ENCODE measurements at places on chromosomes 3 and 15.

- no peak for DNase-seq
Measured at GRCh38 chr15:77094397-77095030, 23.6 kb upstream of the TSPAN3 start.

DNA sequence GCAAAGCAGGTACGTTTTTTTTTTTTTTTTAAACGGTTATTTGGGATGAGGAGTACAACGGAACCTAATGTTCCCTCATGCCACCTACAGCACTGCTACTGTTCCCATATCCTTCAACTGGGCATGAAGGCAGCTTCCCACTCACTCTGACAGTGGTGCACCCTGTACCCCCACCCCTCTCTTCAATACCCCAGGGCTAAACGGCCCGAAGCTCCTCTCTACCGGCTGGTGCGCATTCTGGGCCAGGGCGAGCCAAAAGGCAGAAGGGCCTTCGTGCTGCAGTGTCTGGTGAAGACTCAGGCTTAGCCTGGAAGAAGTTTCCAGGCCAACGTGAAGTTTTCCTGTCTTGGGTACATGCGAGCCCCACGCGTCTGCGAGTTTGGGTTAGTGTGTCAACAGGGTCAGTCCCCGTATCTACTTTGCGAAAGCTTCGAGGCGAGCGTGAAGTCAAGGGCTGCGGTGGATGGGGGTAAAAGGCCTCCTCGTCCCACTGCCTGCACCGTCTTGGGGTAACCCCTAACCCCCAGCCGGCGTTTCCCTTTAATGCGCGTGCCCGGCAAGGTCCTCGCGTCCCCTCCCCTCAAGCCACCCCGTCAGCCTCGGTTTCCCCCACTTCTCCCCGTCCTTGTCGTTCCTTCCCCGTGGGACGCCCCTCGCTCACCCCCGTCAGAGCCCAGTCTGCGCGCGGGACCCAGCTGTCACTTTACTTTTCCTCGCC, 765 bp upstream of the UBE2E2 start:
- DNase-seq: no peak

DNA sequence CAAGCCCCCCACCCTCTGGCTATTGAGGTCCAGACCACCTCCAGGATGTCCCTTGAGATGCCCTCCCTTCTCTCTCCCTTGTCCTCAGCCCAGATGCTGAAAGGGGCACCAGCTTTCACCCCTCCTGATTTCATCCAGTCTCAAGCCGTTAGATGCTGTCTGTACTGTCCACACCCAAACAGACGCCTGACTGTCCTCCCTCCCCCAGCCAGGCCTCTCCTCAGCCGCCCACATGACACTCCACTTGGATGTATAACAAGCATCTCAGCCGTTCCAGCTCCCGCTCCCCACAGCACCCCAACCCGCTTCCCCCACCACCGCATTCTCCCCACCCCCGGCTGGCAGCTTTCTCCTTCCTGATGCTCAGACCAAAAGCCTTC, 25.0 kb upstream of the CYP11A1 start:
- DNase-seq: no peak

DNA sequence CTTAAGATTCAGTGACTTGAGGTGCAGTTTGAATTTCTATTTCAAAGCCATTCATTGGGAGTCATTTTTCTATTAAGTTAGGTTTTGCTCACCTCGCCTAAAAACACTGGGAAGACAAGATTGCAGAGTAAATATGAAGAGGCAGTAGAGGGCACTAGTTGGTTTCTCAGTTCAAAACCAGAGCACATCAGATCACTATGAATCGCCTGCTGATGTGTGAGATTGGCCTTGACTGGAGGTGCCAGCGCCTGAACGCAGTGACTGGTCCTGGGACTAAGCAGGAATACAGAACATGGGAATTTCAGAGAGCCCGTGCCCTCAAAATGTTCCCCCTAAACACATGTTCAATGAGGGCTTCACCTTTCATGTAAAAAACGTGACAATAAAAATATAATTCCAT, 229.0 kb downstream of the ITPR1 start:
- peak; percentile 55 for DNase-seq

GRCh38 chr3:68793759-68794701, 138.3 kb downstream of the TAFA4 start:
- DNase-seq: no peak

DNA sequence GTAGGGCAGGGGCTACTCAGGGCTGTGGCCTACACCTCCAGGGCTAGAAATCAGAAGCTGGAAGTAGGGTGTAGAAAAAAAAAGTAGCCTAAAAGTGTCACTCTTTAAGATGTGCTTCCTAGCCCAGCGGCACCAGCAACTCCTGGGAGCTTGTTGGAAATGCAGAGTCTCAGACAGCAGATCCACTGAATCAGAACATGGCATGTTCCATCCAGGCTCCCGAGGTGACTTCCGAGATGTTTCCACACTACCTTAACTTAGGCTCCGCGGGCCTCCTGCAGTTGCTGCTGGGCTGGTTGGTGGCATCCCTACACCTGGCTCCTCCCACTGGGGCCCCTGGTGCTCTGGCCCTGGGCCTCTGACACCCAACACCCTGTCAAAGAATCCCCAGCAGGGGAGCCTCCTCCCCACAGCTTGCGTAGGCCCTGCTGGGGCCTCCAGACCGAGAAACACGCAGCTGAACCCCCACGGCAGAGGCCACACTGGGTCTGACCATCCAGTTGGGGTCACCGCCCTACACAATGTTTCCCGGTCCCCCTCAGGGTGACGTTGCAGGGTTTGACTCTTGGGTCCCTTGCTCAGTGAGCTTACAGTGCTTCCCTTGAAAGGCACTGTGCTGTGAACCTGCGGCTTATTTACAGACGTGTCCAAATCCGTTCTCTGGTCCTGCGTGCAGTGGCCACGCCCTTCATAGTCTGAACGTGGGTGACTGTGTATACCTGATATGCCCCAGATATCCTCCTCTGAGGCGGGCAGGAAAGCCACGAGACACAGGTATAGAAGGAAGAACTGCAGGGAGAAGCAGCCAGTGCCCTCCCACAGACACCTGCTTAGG, 46.5 kb downstream of the FAM174B start:
- no peak for DNase-seq

- no peak for DNase-seq
Measured at GRCh38 chr3:141333836-141334626, 34.3 kb upstream of the ZBTB38 start.

- peak; percentile 51 for DNase-seq
Measured at GRCh38 chr3:125374501-125374995, 577 bp downstream of the ZNF148 start.

DNA sequence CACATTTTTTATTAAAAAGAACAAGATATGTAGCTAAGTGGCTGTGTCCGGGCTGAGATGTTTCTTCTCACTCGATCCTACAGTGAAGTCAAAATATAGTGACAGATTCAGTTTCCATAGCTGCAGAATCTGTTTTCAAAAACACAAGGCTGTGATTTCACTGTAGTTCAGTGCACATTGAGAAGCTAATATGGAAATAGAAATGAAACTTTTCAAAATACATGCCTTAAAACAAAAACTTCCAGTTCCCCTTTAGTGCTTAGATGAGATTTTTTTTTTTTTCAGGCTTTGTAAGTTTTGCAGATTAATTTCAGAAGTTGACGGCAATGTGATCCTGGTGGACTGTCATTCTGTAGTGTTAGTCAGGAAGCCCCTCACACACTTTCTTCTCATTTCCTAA, 23.8 kb upstream of the TRAK1 start:
- peak; percentile 28 for DNase-seq

GRCh38 chr15:69735121-69735520, 282.5 kb downstream of the RPLP1 start:
- no peak for DNase-seq

GRCh38 chr3:107579371-107579770, 56.6 kb downstream of the BBX start:
- no peak for DNase-seq

- DNase-seq: no peak
Measured at GRCh38 chr3:115019900-115020299, 127.2 kb downstream of the ZBTB20 start.

GRCh38 chr3:86949850-86950249, 41.1 kb downstream of the VGLL3 start:
- no peak for DNase-seq

DNA sequence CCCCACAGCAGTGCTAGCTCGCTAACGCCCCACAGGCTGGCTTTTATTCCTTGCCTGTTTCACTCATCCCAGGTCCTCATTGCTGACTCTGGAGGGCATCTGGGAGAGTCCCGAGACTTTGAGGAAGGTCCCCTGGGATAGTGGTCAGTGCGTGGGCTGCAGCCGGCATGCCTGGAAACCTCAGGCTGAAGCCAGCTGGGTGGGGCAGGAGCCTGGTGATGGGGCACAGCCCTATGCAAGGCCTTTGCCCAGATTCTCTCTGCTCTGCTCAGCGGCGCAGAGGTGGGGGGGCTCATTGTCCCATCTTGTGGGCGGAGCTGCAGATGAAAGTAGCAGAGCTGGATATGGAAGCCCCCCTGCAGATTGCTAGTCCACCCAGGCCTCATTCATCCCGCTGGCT, 55.7 kb upstream of the SMAD6 start:
- no peak for DNase-seq

DNA sequence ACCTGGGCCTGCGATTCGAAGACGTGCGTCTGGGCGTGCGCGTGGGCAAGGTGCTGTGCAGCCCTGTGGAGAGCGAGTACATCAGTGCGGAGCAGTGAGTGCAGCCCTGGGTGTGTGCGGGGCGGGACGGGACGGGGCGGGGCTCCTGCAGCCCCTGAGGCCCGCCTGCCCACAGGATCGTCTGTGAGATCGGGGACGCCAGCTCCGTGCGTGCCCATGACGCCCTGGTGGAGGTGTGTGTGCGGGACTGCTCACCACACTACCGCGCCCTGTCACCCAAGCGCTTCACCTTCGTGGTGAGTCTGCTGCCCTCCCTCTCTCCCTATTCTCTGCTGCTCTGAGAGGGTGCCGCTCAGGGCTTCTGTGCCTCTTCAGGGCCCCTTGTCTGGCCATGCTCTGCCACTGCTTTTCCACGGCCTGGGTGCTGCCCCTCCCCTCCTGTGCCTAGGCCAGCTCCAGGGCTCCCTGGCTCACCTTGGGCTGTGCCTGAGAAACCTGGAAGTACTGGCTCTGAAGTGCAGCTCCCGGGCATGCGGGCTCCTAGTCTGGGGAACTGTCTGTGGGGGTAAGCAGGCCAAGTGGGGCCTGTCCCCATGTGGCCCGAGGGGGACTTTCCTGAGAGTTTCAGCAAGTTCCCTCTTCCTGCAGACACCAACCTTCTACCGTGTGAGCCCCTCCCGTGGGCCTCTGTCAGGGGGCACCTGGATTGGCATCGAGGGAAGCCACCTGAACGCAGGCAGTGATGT, 31.8 kb downstream of the PLXNA1 start:
- no peak for DNase-seq

DNA sequence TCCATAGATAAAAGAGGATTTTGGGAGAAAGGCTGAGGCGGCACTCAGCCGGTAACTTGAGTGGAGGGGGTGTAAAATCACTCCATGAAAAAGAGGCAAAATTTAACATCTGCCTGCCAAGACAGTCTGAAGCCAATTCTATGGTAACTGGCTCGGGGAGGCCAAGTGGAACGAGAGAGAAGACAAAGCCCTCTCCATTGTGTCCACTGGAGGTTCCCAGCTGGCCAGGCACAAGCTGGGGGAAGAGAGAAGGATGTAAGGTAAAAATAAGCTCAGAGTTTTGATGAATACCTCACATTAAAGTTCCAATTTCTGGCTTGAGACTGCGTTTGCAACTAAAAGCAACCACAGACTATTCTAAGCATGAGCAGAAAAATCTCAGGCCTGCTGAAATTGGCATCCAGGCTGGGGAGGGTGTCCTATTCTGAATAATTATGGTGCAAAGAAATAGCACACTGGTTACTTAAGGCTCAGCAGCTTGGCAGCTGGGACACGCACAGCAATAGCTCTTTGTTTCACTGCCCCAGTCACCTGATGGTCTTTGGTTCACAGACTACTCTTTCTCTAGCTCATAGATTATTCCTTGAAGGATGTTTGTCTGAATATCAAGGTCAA, 48.8 kb downstream of the CHRD start:
- DNase-seq: no peak

DNA sequence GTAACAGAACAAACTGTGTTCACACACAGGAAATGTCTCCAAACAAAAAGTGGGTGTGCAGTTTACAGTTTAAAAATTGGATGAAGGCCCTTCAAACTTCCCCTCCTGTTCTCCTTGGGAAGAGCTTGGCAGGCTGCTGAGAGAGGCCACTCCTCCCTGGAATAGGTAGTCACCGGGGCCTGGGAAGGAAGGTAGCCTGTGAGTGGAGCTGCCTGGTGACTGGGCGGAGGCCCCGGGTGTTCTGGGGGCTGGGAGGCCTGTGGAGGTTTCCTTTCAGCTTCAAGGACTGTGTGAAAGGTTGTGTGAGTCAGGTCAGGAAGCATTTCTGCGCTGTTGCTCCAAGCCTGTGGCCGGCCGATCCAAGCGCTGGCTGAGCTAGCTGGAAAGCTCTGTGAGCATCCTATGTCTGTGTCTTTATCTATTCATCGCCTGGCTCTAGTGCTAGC, 14.1 kb downstream of the SLCO3A1 start:
- no peak for DNase-seq

GRCh38 chr3:9169956-9170850, 79.2 kb downstream of the SRGAP3 start:
- peak; percentile 25 for DNase-seq

DNA sequence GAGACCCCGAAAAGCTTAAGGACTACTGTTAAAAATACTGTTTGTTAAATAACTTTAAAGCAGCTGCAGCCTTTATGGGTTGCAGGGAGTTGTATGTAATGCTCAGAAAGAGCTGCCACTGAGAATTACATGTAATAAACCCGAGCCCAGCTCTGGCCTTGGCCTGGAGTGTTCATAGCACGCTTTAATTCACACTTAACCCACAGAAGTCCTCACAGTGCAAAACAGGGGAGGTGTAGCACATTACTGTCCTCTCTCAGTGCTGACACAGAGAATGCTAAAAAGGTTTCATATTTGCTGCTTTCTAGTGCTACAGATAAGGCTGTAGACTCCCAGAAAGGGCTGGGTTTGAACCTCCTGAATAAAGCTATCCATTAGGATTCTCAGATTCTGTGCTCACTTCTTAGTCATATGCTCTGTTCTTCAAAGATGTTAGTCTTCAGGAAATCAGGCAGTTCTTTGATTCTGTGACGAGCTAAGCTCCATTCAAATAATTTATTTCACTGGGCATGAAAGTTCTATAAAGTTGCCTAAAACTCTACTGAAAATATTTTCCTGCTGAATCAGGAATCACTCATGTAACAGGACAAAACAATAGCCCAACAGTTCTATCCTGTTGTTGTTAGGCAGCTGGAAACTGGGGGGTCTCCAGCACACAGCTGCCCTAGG, 108.0 kb downstream of the SENP2 start:
- no peak for DNase-seq

- DNase-seq: no peak
Measured at GRCh38 chr3:40534283-40534682, 9.5 kb downstream of the ZNF621 start.

DNA sequence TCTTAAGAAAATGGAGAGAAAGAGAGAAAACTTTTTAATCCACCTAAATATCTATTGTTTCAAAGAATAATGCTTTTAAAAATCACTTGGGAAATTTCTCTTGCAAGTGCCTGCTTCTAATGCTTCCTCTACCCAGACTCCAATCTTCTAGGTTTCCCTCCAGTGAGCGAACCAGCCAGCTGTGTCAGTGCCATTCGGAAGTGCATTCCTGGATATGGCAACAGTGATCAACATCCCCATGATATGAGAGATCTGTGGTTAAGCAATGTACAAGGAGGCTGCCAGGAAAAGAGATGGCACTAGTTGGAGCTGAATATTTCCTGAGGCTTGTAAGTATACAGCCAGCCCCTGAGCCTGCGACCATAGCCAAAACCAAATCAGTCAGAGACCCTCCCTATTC, 53.3 kb upstream of the KCNMB2 start:
- no peak for DNase-seq

GRCh38 chr3:150925751-150926201, 20.5 kb upstream of the MINDY4B start:
- peak; percentile 39 for DNase-seq

GRCh38 chr3:41519746-41520145, 320.4 kb downstream of the CTNNB1 start:
- no peak for DNase-seq

Data from CD4-positive, alpha-beta T cell treated with Interleukin-17A for 1 hour (primary cell).